ENCODE measurements at places on chromosomes 12 and 14. TPM values are rescaled to one million over a fixed set of nuclear protein-coding genes. Genes with fewer than 3 reads are reported as not detected.

- no peak for DNase-seq
Observed at GRCh38 chr14:68977180-68977717, 1.9 kb downstream of the ACTN1 start.

DNA sequence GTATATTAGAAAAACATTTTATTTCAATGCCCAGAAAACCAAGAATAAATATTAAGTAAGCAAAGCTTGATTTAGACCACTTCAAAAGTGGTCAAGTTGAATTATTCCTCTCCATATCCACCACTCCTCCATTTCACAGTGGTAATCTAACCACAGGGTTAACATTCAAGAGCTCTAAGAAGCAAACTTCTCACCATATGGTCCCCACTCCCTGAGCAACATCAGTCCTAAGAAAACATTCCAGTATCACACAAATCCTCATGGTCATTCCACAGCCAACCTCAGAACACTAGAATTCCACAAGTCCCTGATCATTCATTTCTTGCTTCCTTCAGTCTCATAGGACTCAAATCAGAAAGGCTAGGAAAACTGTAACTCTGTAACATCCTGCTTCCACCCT lies 47.9 kb downstream of the ST8SIA1 start:
- DNase-seq, result no peak

- no peak for DNase-seq
Observed at GRCh38 chr12:68585966-68586365, 24.7 kb upstream of the RAP1B start.

- DNase-seq, result no peak
Observed at GRCh38 chr14:78173346-78174035, 3.3 kb downstream of the NRXN3 start.

GRCh38 chr12:31928246-31929026 lies 30.8 kb upstream of the RESF1 start:
- no peak for DNase-seq

DNA sequence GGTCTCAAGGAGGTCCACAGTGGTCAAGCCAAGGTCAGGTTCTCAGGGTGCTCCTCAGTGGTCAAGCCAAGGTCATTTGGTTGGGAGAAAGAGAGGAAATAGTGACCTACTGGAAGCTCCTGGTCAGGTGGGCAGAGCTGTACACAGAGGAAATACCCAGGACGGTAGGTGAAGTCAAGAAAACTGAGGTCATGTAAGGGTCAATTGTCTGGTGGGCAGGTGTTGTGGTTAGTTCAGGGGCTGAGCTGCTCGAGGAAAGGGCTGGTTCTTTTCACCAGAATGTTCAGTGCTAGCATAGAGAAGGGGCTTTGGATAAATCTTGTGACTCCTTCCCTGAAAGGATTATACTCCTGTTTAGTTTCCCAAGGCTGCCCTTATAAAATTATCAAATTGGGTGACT lies 540.5 kb downstream of the VRK1 start:
- DNase-seq, result no peak

DNA sequence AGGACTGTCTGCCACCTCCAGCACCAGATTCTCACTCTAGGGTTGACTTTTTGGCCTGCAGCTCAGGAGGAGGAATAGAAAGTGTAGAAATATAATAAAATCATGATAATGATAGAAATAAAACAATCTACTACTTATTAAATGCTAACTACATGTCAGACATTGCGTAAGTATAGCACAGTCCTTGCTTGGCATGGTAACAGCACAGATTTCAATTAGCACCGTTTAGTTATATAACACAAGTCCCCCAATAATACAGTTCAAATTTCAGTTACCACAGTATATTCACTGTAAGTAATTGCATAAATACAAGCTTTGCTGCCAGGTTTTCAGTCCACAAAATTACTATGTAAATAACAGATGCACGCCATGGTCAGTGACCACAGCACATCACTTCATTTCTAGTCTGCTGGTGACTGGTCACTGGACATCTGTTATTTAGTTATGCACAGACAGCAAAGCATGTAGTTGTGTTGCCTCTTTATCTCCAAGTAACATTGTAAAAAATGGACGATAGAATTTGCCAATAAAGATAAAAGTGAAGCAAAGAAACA lies 6.5 kb upstream of the GLT8D2 start:
- DNase-seq, result no peak

DNA sequence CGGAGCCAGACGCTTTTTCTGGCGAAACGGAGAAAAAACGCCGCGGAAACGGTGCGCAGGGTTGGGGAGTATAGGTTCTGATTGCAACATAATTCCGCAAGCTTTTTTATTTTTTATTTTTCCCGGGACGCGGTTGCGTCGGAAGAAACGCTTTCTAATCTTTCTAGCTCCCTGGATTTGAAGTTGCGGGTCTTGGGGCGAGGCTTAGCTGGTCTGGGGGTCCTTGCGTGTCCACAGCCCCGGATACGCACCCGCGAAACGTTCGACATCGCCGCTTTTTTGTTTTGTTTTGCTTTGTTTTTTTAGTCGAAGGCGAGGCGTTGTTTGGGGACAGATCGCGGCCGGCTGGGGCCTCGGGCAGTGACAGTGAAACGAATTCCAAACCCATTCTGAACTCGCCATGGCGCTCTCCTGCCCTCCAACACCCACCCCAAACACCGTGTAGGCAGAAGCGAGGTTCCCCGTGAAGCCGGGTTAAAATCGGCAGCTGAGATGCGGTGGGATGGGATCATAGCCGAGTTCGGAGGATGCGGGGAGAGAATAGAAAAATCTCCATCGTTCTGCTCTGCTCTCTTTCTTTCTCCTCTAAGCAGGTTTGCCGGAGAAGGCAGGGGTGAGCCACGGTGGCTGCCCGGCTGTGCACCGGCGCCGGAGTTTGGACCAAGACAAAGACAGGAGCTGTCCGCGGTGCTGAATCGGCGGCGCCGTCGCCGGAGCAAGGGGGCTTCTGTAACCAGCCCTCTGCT lies 8.1 kb upstream of the LHX5 start:
- no peak for DNase-seq

GRCh38 chr12:41512497-41512896 lies 324.4 kb downstream of the PDZRN4 start:
- no peak for DNase-seq

- no peak for DNase-seq
Observed at GRCh38 chr12:56188131-56188777, 1.0 kb downstream of the SMARCC2 start.

DNA sequence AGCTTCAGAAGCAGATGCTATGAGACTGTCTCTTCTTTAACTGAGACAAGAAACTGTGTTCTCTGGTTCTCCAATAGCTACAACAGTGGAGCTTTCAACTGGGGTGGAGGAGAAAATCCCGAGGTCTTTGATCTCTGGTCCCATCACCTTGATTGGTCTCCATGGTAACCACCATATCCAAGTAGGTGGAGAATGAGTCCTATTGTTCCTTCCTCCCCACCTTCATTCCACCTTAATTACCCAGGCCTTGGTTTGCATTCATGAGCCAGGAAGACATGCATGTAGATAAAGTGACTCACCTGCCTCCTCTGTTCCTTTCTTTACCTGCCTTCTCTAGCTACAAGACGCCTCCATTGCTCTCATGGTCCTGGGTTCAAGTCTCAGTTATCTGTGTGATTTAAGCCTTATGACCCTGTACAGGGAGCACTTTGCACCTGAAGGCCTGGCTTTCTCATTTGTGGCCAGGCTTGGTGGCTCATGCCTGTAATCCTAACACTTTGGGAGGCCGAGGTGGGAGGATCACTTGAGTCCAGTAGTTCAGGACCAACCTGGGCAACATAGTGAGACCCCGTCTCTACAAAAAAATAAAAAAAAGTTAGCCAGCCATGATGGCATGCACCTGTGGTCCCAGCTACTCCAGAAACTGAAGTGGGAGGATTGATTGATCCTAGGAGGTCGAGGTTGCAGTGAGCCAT lies 157.7 kb upstream of the TBX3 start:
- DNase-seq, result no peak

- no peak for DNase-seq
Observed at GRCh38 chr14:71060825-71061455, 153.7 kb downstream of the PCNX1 start.

GRCh38 chr12:43692064-43692463 lies 66.5 kb downstream of the PUS7L start:
- no peak for DNase-seq

- DNase-seq, result no peak
Observed at GRCh38 chr12:1926251-1926657, 7.8 kb upstream of the CACNA2D4 start.

DNA sequence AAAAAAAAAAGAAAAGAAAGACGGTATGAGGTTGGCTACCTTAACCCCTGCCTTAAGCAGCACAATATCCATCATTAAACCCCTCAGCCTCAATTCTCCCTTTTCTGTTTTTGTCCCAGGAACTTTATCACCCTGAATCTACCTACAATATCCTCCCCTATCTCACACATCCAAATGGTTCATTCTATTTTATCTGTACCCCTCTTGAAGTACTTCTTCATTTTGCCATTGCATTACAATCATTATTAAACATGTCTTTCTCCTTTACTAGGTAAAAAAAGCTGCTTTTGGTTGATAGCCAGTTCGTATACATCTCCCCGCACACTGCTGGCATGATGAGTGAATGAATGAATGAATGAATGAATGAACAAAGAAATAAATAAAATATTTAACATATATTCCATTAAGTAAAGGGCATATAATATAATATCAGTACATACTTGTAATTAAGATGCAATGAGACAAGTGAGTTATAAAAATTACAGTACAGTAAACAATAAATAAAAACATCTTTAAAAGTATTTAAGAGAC lies 364 bp upstream of the GPR65 start:
- no peak for DNase-seq

DNA sequence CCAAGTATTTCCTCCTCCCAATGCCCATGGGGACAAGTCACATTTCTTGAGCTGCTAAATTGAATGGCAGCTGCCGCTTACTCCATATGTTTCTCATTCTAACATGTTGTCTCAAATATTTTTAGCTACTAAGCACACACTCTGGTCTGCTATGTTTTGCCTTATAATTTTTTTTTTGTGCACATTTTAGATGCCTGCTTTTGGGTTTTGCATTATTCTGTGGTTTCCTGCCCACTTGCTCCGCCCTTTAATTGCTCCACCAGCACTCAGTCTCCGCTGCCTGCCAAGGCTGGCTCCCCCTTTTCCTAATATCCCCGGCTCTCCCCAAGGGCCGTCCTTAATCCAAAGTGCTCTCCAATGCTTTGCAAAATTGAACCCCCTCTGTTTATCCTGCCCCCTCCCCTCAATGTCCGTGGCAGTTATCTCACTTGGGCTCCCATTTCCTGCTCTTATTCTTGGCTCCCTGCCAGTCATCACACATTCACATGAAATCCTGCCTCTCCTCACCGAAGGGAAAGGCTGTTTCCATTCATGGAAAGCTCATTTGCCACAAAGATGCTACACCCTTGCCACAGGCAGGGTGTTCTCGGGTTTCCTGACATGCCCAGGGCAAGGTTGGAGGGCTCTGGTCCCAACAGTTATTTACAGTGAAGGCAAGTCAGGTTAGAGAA lies 79.4 kb downstream of the C12orf75 start:
- DNase-seq, result no peak

DNA sequence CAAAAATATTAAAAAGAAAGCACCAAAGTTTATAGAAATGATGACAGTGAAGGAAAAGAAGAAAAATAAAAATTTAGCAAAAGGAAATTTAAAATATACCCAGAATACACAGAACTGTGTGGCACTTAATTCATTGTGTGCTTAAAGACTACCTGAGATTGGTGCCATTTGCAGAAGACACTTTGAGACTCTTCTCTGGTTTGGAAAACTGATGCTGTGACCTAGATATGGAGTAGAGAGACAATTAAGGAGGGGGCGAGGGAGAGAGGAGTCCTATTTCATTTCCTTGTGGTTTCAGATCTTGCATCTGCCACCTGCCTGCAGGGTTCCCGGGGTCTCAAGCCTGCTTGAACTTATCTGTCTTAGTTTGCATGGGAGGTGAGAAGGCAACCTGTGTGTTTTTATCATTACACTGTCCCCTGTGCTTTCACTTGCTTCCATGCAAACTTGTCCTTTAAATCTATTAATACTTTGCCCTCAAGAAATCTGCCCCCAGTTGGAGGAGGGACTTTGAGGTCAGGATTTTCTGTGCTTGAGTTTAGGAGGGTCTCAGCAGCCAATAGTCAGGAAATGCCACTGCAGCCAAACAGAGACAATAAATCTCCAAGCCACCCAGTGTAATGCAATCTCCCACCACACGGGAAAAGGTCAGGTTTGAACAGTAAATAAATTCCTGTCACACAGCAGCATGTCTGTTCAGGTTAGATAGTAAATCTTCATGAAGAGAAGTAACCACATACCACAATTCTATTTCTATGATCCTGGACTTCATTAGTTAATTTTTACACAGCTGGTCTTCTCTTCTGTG lies 119.4 kb downstream of the CAND1 start:
- DNase-seq, result no peak

DNA sequence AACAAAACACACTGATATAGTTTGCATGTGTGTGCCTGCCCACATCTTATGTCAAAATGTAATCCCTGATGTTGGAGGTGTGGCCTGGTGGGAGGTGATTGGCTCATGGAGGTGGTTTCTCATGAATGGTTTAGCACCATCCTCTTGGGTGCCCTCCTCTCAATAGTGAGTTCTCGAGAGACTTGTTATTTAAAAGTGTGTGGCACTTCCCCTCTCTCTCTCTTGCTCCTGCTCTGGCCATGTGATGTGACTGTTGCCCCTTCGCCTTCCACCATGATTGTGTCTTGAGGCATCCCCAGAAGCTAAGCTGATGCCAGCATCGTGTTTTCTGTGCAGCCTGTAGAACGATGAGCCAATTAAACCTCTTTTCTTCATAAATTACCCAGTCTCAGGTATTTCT lies 454.1 kb upstream of the DCN start:
- DNase-seq, result no peak

DNA sequence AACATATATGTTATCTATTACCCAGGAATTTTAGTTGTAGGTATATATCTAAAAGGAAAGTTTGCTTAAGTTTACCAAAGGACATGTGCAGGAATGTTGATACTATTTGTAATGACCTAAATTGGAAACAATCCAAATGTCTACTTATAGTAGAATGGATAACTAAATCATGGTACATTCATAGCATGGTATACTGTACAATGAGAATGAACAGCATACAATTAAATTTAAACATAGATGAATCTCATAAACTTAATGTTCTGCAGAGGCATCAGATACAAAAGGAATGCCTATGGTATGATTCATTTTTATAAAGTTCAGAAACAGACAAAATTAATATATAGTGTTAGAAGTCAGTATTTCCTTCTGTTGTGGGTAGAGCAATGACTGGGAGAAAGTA lies 135.4 kb downstream of the GPHN start:
- DNase-seq, result no peak

GRCh38 chr14:39621223-39621622 lies 189.0 kb upstream of the FBXO33 start:
- DNase-seq, result no peak

The NEUROD4 gene
- not detected for total RNA-seq

The SYNDIG1L gene
- 0.32 TPM for total RNA-seq

The NR1H4 gene
- total RNA-seq, result not detected

The TMEM132D gene
- total RNA-seq, result not detected

The TAS2R42 gene
- total RNA-seq, result not detected

The OLR1 gene
- total RNA-seq, result 51.2 TPM

The MED6 gene
- total RNA-seq, result 25.8 TPM

The GPR68 gene
- total RNA-seq, result 0.19 TPM

The P2RX7 gene
- total RNA-seq, result 8.6 TPM

The HOXC4 gene
- total RNA-seq, result 1.1 TPM

The PTPRR gene
- total RNA-seq, result 0.24 TPM

The TRIM9 gene
- 4.8 TPM for total RNA-seq

The APOF gene
- not detected for total RNA-seq

The DUSP16 gene
- total RNA-seq, result 19.2 TPM

The NXPH4 gene
- total RNA-seq, result 2.4 TPM

The CCDC175 gene
- total RNA-seq, result not detected
